Thymus (tissue), 14 donors: ENCODE measurements at places on chromosomes 4 and X.

DNA sequence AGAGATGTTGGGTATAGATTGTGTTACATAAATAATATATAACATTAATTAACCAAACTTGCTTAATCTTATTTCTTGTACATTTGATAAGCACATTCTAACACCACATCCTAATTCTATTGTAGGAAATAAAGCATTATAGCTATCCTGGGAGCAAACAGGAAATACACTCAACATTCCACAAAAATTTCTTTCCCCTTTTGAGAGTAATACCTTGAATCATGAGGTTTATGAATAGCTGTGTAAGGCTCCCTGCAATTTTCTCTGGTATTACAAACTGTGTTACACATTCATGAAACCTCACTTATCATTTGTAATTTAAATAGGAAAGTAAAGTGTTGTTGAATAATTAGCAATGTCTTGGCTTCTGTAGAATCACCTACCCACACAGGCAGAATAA lies 95.1 kb downstream of the TMEM47 start:
- DNase-seq, result no peak

GRCh38 chr4:183666088-183666487 lies 7.0 kb downstream of the TRAPPC11 start:
- DNase-seq, result no peak

GRCh38 chrX:22069586-22069985 lies 37.5 kb downstream of the PHEX start:
- DNase-seq, result no peak

DNA sequence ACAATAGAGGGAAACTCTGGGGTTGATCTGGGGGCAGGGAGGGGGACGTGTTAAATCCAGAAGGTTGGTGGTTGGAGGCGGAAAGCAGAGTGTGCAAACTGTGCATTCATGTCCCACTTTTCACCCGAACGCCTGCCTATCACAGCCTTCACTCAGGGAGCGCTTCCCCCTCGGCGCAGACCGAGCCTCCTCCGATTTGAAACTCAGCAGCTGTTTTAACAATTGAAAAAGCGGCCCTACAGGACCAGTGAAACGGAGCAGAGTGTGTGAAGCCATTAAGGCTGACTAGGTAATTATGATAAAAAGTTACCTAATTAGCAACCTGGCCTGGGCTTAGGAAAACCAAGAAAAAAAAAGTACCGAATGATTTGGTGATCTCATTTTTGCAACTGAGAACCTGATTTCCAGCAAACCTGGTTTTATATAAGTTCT lies 685 bp upstream of the NDNF start:
- DNase-seq, result no peak

- no peak for DNase-seq
Observed at GRCh38 chrX:110665223-110666002, 130.2 kb downstream of the CHRDL1 start.

GRCh38 chr4:183721207-183722081 lies 62.4 kb downstream of the TRAPPC11 start:
- DNase-seq, result peak; percentile 13

DNA sequence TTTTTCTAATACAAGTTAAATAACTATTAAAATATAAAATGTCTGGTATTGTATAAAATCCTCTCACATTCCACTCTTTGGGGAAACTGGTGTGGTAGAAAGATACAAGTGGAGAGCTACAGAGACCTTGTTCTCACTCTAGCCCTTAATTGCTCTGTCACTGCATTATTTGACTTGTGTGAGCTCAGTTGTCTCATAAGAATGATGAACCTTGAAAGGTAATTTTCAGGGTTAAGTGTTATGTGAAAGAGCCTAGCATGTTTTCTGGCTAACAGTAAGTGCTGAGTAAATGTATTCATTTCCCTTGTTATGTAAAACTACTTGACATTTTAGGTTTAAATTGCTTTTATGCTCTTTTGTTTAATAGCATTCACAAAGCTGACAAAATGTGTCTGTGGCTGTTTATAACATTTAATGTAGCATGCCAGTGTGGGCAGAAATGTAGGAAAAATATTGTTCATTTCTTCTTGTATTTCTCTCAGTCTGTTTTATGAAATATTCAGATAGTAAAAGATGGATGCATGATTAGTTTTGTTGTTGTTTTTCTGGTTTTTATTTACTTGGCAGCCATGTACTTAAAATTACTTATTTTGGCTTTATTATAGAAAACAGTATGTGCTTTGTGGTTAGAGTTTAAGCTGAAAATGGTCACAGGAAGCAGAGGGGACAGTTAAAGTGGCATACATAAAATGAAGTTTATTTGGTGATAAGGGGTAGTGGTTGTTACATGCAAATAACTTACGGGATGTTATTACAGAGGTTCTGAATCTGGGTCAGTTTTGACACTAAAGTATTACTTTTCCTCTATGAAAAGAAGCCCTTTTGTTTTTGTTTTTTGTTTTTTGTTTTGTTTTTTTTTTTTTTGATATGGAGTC lies 29.2 kb downstream of the SLAIN2 start:
- DNase-seq, result no peak

DNA sequence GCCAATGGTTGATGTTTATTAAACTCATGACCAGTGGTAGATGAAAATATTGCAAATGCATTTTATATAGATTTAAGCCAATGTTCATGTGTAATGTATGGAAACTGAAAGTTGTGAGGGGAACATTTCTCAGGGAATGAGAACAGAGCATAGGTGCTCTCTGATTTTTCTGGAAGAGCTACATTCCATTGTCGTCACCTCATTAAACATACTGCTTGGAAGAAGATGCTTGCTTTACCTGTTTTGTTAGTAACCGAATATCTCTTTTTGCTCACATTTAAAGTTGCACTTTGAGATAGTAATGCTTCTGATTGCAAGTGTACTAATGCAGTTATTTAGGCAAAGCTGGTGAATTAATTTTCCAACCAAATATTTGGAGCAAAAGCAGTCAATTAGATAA lies 93.8 kb upstream of the CLCN4 start:
- no peak for DNase-seq

DNA sequence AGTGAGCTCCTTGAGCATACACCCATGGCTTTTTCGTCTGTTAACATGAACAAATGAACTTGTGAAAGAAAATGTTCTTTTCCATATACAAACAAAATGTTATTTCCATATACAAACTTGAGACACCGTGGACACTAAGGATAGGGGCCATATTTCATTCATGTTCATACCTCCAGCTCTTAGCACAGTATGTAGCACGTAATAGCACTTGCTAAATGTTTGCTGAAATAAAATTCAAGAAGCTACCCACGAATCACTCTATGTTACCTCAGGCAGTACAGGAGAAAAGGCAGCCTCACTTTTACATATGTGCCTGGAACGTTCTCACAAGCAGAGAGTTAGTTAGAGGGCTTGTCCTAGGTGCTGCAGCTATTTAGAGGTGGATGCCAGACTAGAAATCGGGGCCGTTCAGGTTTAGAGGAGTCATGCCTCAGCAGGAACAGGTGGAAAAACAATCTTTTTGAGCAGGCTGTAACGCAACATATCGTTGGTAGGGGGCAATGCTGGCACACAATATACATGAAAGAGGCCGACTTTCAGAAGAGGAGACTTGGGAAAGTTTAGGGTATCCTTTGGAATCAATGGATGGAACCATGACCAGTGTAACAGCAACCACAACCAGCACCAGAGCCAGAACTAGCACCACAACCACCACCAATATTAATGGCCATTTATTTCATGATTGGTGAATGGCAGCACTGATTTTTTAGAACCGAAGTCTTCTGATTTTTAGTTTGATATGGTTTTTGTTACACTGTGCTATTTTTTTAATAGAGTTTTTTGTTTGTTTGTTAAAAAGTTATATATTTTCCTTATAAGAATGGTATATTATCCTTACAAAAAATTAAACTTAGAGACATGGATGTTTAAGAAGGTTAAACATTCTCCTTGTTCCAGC lies 14.8 kb upstream of the PAQR3 start:
- no peak for DNase-seq

- no peak for DNase-seq
Observed at GRCh38 chr4:152992466-152992865, 56.3 kb downstream of the FHDC1 start.

DNA sequence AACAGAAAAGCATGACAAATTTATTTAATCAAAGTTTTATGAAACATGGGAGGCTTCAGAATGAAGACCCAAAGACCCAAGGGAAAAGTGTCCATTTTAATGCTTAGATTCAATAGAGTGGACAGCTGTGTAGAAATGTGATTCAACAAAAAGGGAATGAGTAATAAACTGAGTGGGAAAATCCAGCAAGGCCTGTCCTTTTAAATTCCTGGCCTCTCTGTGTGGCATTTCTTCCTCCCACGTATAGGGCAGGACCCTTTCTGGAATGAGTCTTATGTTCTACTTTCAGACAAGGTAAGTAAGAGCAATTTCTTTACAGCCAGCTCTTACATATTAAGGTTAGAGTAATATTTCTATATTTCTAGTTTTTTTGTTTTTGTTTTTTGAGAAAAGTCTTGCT lies 14.5 kb downstream of the AASDH start:
- DNase-seq, result no peak

DNA sequence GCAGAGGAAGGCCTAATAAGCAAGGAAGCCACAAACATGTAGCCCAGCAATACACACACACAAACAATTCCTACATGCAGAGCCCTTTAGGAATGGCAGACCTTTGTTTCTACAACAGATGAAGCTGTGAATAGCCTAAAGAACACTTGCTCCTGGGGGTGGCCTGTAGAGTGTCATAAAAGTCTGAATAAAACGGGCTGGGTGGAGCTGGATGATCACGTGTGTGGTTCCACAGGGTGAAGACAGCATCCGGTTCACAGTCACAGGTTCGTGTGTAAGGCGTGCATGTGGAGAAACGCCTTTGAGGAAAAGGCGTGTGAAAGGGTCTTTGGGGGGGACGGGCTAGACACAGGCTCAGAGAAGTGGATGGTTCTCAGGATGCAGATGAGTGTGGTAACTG lies 156.1 kb downstream of the AFAP1 start:
- no peak for DNase-seq

- peak; percentile 5 for DNase-seq
Observed at GRCh38 chr4:71141125-71141524, 147.7 kb downstream of the DCK start.

GRCh38 chrX:103663981-103664762 lies 22.3 kb downstream of the MORF4L2 start:
- DNase-seq, result no peak

DNA sequence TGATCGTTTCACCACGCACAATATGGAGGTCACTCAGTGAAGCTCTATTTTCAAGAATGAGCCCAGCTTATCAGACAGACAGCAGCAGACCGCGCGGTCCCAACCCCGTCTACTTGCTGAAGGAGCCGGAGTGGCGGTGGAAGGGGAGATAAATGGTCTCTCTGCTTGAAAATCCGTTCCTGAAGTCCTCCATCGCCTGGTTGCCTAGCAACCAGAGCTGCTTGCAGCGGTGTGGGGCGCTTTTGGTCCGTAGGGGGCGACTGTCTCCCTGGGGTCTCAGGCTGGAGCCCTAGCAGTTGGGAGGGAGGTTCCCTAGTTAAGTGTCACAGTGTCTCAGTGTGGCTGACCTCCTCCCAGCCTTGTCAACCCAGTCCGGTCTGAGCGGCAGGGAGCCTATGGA lies 8.3 kb upstream of the DLG3 start:
- no peak for DNase-seq

DNA sequence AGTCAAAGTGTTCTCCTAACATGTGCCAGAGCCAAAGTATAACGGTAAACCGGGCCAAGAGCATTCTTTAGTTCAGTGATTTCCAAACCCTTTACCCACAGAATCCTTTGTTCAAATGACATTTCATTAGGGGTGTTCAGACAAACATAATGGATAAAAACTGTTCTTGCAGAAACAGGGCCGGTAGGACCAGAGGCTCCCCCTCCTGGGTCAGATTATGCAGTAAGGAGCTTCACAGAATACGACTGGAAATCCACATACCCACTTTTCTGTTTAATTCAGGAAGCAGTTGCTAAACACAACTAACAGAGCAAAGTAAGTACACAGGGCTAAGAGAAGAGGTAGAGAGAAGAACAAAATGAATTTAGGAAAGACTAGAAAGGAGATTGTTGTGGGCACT lies 46.6 kb upstream of the TMEM184C start:
- DNase-seq, result no peak

- no peak for DNase-seq
Observed at GRCh38 chr4:182645511-182645910, 271.7 kb downstream of the DCTD start.

- no peak for DNase-seq
Observed at GRCh38 chr4:181364504-181364903, 878.7 kb upstream of the TENM3 start.

GRCh38 chrX:25872786-25873185 lies 265.4 kb upstream of the MAGEB18 start:
- no peak for DNase-seq

DNA sequence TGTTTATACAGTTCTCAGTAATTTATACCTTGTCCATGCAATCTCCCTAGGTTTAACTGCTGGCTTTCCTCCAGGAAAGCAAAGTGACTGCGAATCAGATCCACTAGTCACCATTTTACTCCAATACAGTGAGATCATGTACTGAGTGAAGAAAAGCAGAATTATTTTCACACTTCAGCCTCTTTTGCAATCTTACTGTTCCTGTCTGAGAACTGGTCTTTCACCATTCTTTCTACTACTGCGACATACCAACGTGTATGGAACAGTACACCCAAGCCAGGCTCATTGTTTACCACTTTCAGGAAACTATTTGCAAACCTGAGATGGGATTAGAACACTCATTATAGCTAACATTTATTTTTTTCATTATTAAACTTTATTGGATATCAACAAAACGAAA lies 8.0 kb upstream of the MSL3 start:
- DNase-seq, result no peak

DNA sequence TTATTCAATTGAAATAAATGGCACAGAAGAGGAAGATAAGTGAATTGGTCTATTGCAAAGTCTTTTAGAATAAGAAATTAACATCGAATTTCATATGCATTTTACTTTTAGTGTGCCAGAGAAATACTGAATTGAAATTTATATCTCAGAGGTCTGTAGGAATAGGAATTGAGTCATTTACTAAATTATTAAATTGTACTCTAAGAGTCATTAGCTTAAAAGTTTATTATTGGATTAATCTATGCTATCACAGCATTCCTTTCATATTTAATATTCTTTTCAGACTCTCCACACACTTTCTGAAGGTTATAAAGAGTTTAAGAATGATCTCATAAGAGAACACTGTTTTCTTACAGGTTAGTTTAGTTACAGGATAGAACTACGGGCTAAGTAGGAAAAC lies 2711.5 kb downstream of the ARAP2 start:
- no peak for DNase-seq

GRCh38 chr4:79831701-79832514 lies 241.1 kb downstream of the ANTXR2 start:
- no peak for DNase-seq

- no peak for DNase-seq
Observed at GRCh38 chr4:81528979-81529378, 57.3 kb upstream of the RASGEF1B start.

GRCh38 chr4:112726041-112726440 lies 89.1 kb downstream of the LARP7 start:
- no peak for DNase-seq

DNA sequence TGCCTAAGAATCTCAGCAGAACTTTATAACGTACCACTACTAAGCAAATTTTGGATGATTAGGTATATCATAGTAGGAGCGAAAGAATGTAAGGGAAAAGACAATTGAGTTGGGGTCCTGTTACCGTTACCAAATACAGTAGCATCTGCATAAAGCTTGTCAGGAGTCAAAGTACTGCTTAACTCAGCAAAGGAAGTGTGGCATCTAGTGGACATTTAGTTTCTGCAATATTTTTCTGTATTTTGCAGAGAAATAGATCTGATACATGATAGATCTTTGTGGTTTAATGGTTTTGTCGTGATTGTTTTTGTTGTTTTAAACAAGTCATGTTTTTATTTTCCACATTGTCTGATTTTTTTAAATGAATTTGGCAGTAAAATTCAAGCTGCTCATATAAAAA lies 81.0 kb upstream of the SMARCAD1 start:
- no peak for DNase-seq
